GF-D8 (cell line): ENCODE measurements at places on chromosomes 1 and 21.

GRCh38 chr21:43939443-43940328 lies 72.4 kb upstream of the TRAPPC10 start:
- no peak for DNase-seq

GRCh38 chr21:42107177-42107880 lies 36.2 kb downstream of the UMODL1 start:
- DNase-seq = no peak

DNA sequence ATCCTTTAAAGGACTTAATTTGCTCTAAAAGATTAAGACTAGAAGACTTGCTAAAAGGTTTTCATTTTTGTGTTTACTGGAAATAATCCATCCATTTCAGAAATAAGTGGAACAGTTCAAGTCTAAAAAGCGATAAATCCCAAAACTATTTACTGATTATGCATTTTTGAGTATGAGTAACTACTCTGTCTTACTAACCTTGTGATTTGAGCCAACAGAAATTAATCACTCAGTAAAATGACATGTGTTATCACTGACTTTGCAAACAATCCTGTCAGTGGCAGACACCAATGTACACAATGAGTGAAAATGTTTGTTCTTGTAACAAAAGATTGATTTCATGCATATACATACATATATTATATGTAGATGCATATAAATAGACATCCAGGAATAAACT lies 218.0 kb downstream of the DENND1B start:
- DNase-seq = no peak

DNA sequence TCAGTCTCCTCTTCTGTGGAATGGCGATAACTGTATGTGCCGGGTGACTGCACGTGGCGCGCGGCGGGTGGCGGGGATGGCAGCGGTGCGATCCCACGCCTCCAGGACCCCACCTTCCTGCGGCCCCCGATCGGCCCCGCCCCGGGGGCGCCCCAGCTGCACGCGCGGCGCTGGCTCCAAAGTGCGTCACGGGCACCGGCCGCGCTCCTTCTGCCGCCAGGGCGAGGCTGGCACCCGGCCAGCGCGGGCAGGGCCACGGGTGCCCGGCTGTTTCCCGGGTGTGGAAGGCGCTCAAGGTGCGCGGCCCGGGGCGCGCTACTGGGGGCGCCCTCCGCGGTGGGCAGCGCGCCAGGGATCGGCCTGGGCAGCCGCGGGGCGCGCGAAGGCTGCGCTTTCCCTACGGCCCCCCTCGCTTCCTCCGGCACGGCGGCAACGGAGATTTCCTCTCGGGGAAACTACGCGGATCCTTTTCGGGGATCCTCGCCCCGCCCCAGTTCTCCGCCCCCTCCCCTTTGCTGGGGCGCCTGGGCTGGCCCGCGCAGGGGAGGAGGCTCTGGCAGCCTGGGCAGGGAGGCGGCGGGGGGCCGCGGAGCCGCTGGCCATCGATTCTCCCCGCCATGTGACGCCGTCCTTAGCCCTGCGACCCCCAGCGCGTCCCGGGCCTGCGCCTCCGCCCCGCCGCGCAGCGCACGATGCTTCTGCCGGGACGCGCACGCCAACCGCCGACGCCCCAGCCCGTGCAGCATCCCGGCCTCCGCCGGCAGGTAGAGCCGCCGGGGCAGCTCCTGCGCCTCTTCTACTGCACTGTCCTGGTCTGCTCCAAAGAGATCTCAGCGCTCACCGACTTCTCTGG lies at the start of gene EVA1C:
EVA1C (plus strand) TSS at position 545 of the 853 bp plus-strand sequence; CDS start at position 693, 148 bp downstream.
- DNase-seq = no peak

- DNase-seq = no peak
Observed at GRCh38 chr1:198660341-198661261, 21.8 kb downstream of the PTPRC start.

DNA sequence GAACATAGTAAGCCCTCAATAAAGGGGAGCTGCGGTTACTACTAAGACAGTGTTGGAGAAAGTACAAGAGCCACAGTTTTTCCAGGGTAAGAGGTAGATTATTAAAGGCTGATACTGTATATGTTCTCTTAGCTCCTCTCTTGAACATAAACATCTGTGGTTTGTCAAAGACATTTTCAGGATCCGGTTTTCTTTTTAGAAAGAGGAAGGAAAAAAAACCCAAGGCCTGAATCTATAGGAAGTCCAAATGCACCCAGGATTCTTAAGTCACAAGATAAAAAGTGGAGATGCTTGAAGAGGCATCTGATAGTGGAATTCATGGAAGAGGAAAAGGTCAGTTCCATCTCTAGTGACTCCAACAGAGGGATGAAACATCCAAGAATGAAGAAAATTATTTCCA lies 24.6 kb upstream of the SLC45A3 start:
- peak; percentile 74 for DNase-seq

DNA sequence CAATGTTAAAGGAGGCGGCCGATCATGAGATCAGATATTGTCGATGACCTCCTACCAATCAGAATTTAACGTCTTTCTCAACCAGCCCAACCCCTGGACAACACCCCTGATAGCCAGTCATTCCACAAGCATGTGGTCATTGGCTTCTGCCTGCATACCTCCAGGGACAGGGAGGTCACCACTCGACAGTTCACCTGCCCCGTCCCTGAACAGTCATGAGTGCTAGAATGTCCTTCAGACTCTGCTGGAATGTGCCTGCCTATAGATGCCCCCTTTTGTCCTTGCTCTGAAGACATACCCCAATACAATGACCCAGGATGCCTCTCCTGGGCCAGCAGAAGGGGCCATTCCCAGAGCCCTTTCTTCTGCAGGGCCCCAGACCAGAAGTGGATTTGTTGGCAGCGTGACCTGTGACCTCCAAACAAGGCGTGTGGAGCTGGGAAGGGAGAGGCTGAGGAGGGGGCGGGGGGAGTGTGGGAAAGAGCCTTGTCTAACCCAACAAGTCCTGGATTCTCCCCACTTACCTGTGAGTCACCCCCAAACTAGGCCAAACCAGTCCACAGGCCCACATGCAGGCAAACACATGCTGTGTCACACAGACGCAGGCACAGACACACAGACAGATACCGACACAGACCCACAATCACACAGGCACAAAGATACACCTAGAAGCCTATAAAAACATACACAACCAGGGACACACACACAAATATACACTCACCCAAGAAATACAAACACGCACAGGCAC lies 2.2 kb downstream of the CRYBG2 start:
- DNase-seq = no peak

DNA sequence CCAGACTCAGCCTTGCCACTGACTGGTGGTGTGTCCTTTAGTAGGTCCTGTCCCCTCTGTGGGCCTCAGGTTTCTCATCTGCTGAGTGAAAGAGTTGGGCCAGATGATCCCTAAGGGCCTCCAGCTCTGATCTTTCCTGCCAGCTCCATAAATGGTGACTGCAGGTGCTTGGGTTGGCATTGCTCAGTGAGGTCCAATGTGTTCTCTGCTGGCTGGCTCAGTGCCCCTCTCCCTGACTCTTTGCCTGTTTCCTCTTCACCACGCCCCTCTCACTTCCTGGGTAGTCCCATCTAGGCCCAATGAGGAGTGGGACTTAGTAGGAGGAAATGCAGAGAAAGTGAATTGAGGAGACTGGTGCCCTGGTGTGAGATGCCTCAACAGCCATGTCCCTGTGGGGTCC lies 36.6 kb downstream of the UBE2T start:
- DNase-seq = no peak

DNA sequence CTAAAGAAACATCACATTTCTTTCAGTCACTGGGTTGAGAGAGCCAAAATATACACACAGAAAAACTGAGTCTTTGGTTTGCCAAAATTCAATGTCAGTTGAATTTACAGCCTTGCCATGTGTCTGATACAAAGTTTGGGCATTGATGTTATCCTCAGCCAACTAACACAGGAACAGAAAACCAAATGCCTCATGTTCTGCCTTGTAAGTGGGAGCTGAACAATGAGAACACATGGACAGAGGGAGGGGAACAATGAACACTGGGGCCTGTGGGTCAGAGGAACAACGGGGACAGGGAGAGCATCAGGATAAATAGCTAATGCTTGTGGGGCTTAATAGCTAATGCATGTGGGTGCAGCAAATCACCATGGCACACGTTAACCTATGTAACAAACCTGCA lies 39.6 kb upstream of the C21orf91 start:
- DNase-seq = no peak

DNA sequence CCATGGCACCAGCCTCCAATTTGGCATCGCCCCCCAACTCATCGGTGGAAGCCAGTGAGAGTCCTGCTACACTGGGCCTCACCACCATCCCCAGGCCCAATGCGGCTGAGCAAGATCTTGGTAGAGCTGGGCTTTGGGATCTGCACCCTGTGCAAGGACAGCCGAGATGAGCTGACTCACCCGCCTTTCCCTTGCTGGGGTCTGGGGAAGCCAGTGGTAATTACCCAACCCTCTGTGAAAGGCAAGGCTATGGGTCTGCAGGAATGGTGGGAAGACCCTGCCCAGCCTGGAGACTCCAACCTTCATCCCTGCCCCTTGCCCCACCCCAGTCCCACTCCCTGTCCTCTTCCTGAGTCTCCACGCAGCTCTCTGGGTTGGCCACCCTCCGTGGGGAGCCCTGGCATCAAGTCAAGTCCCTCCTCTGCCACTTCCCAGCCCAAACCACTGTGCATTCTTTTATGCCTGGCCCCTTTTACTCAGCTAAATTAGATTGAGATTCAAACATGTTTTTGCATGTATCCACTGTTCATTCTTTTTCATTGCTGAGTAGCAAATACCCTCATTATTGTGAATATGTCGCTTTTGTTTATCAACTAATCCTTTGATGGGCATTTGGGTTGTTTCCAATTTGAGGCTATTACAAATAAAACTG lies 8.8 kb downstream of the SMCP start:
- no peak for DNase-seq

- DNase-seq = no peak
Observed at GRCh38 chr1:225776294-225776693, 1.3 kb upstream of the SRP9 start.

DNA sequence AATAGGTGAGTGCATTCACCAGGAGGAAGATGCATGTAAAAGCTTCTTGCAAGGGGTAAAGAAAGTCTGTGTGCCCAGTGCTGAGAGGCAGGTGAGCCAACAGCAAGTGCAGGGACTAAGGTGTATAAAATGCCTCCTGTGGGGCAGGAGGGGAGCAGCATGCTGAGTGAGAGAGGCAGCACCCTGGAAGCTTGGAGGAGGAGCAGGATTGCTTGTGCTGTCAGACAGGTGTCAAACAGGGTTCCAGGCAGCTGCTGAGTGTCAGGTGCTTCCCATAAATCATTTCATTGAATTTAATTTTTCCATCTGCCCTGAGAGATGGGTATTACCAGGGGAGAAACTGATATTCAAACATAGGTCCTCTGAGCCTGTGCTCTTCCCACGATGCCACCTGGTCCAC lies 13.9 kb downstream of the BSND start:
- DNase-seq = no peak

DNA sequence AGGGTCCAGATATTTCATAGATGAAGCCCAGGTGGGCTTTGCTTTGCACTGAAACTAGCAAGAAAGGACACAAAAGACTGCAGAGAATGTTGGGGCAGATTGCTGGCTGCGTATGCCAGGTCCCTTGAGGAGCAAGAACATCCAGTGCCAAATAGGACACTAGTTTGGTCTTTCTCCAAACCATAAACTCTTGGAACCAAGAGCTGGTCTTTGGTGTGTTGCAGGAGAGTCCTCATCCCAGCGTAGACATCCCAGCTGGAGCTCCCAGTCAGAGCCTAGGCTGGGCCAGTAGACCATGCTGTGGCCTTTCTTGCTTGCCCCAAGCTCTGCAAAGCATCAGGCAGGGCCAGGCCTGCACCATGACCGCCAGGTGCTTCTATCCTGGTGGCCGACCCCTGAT lies 87.5 kb downstream of the ATP5PO start:
- no peak for DNase-seq

GRCh38 chr1:203273869-203274602 lies 31.3 kb upstream of the BTG2 start:
- peak; percentile 13 for DNase-seq

DNA sequence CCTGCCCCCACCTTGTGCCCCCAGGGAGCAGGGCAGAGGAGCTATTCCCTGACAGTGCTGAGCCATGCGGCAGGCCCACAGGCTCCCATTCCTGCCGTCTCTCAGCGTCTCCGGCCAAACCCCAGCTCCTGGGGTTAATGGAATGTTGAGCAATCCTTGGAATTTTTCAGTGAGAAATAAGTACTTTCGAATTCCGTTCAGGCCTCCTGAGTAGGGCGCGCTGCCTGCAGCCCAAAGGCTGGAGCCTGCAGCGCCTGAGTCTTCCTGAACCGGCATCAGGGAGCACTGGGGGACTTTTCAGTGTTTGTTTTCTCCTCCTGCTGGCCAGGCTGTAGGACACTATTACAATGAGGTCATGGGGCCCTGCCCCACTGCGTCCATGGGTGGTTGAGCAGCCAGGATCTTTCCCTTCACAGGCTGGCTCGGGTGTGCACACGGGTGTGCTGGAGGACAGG lies 33.3 kb upstream of the CSF1 start:
- no peak for DNase-seq

- no peak for DNase-seq
Observed at GRCh38 chr1:65508051-65508450, 87.6 kb downstream of the LEPR start.

GRCh38 chr1:1355416-1355815 lies 2.9 kb downstream of the MXRA8 start:
- no peak for DNase-seq

- no peak for DNase-seq
Observed at GRCh38 chr1:153771261-153771660, 3.9 kb upstream of the SLC27A3 start.

GRCh38 chr1:235843461-235843961 lies 23.2 kb downstream of the LYST start:
- peak; percentile 42 for DNase-seq

DNA sequence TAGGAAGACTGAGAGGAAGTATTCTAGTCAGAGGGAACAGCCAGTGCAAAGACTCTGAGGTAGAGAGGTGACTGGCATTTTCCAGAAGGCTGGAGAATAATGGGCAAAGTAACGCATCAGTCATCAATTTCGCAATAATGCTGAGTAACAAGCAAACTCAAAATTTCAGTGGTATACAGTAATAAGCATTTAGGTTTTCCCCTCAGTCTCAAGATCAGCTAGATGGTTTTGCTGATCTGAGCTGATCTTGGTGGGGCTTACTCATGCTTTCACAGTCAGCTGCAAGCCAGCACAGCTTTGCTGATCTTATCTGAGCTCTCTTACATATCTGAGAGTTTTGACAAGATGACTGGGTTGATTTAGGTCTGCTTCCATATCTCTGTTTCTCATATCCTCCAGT lies 108.7 kb downstream of the TSEN15 start:
- peak; percentile 45 for DNase-seq

GRCh38 chr1:162485236-162485635 lies 12.4 kb upstream of the UHMK1 start:
- DNase-seq = no peak
